ENCODE measurements at places on chromosomes 5 and 9. TPM values are rescaled to one million over a fixed set of nuclear protein-coding genes. Genes with fewer than 3 reads are reported as not detected.
A peak's percentile ranks its signal among the peaks of the same experiment; 100 is the strongest.

The TRIM32 gene
- 20.7 TPM for total RNA-seq

DNA sequence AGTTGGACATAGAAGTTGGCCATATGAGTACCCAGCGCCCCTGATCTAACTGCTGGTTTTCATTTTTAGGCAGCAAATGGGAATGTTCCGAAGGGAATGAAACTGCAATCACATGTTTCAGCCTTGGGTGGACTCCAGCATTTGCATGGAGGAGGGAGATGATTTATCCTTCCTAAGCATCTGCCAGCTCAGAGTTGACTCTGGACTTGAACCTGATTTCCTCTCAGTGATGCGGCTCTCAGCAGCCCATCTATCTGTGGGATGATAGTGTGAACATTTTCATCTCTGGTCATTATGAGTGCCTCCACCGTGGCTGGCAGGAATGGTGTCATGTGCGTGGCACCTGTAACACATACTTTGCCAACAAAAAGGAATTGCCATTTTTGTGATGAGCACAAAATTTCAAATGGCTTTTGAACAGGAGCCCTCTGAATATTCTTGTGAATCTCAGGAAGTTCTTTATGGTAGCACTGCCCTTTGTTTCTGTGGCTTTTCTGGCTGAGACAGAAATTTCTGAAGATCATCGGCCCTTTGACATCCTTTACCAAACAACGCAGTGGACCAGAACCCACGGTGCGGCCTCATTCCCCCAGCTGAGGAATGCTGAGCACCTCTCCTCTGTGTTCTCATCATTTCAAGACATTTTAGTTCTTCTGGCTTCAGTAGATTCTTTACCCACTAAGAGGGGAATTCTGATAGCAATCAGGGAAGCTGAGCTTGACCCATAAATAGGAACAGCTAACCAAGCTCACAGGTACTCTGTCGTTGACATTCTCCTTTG is 28.5 kb downstream of the FUBP3 start:
- no peak for DNase-seq

The PCDHA13 gene
- not detected for total RNA-seq

- no peak for DNase-seq
Measured at GRCh38 chr5:79806741-79807140, 117.1 kb downstream of the CMYA5 start.

The RLN2 gene
- total RNA-seq: not detected

The ARHGEF39 gene
- 15.3 TPM for total RNA-seq

GRCh38 chr5:6402939-6403338 is 24.6 kb upstream of the MED10 start:
- DNase-seq: peak; percentile 48

The C9orf152 gene
- total RNA-seq: not detected

The SPATA31C1 gene
- total RNA-seq: not detected

DNA sequence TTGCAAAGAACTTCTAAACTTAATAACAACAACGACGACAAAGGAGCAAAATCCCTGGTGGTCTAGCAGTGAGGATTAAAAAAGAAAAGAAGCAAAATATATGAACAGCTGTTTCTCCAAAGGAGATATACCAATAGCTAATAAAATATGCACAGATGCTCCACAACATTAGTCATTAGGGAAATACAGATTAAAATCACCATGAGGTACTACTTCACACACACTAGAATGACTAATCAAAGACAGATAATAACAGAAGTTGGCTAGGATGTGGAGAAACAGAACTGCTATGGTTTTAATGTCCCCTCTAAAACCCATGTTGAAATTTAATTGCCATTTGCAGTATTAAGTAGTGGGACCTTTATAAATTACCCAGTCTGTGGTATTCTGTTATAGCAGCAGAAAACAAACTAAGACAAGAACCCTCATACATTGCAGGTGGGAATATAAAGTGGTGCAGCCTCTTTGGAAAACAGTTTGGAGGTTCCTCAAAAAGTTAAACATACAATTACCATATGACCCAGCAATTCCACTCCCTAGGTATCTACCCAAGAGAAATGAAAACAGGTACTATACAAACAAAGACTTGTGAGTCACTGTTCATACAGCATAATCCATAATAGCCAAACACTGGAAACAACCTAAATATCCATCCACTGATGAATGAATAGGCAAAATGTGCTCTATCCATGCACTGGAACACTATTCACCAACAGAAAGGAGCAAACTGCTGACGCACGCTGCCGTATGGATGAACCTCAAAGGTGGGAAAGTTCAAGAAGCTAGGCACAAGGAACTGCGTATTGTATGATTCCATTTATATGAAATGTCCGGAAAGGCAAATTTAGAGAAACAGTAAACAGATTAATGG is 11.4 kb upstream of the DUSP1 start:
- no peak for DNase-seq

The ABITRAM gene
- total RNA-seq: 9.5 TPM

The ZFP2 gene
- not detected for total RNA-seq

The TMEM215 gene
- total RNA-seq: not detected

GRCh38 chr5:55932700-55933099 is 62.1 kb downstream of the IL6ST start:
- no peak for DNase-seq

- DNase-seq: no peak
Measured at GRCh38 chr5:69209602-69210001, 20.2 kb downstream of the CENPH start.

DNA sequence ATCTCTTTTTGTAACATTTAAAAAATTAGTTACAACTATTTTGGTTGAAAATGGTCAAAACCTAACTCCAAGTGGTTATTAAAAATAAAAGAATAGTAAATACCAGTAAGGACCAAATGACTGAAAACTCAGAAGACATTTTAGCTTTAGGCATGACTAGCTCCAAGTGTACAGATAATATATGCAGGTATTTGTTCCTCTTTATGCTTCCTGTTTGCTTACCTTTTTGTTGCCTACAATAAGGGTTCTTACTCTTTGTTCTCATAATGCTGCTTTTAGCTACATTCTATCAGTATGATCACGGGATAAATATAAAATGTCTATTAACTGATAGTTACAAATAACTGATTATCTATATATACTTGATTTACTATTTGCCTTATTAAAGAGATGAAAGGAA is 259.6 kb downstream of the CDH12 start:
- DNase-seq: no peak

GRCh38 chr5:329768-330167 is 8.3 kb downstream of the AHRR start:
- no peak for DNase-seq

The SH3TC2 gene
- not detected for total RNA-seq

The DEPDC1B gene
- total RNA-seq: 22.7 TPM

The TRIP13 gene
- 18.8 TPM for total RNA-seq

- no peak for DNase-seq
Measured at GRCh38 chr5:59725392-59725767, 168.1 kb downstream of the PDE4D start.

The PPP3R2 gene
- not detected for total RNA-seq

DNA sequence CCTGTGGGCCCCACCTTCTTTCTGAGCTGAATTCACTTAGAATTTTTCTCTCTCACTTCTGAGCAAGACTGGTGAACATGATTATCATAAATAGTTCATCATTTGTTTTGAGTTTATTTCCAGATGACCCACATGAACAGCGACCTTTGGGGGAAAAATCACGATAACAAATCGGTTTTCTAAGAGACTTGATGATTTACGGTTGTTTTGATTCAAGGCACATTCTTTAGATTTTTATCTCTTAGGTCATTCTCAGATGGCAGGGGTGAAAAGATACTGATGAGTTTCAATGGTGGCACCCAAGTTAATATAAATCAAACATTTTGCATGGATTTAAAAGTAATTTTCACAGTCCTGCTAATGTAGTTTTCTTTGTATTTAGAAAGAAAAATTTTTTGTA is 95.1 kb downstream of the DMXL1 start:
- DNase-seq: no peak

DNA sequence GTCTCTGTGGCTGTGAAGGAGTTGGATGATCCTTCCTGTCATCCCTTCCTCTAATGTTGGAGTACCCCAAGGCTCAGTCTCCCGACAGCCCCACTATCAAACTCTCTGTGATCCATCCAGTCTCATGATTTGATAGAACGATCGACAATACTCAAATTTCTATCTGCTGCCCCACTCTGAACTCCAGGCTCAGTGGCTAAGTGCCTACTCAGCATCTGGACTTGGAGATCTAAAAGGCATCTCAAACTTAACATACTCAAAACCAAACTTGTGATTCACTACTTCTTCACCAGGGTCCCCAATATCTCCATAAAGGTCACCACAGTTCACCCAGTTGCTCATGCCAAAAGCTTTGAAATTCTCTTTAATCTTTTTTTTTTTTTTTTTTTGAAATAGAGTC is 15.1 kb upstream of the STRBP start:
- DNase-seq: no peak

GRCh38 chr9:12538842-12539579 is 154.2 kb upstream of the TYRP1 start:
- DNase-seq: no peak

The GOLM1 gene
- total RNA-seq: not detected

The ADAMTS13 gene
- total RNA-seq: 0.34 TPM

GRCh38 chr5:126208691-126209090 is 214.5 kb upstream of the GRAMD2B start:
- DNase-seq: no peak

DNA sequence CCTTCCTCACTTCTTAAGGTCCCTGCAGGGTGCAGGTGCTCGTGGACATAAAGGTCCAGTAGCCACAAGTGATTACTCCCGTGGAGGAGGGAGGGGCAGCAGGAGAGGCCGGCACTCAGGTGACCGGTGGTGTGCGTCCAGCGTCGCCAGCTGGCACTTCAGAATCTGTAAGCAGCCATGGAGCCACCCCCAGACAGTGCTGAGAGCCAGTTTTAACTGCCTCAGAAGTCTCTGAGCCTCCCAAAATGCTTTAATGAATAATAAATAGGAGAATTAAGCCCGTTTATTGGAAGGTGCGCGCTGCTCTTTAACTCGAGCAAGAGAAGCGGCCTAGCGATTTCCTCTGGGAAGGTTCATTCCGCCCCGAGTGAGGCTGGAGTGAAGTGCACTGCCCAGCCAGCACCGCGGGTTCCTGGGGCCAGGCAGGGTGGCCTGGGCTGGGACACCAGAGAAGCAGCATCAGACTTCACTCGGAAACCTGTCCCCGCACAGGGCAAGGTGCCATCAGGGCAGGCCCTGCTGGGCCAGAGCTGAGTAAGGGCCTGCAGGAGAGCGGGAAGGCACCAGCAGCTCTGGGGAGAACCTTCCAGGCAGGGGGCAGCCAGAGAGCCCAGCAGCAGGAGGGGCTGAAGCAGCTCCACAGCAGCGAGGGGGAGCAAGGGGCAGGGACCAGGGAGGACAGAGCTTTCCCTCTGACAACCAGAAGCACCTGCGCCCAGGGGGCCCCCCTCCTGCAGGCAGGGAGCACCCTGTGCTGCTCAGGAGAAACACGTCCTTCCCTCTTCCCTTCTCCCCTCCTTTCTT is 61.2 kb downstream of the VAV2 start:
- DNase-seq: no peak

The C9 gene
- not detected for total RNA-seq

The EGR1 gene
- total RNA-seq: 1.7 TPM

Measured in Karpas-422 (cell line).